ENCODE measurements at places on chromosomes 2 and 18.

- DNase-seq = no peak
Observed at GRCh38 chr2:23488584-23488983, 103.6 kb downstream of the KLHL29 start.

- no peak for DNase-seq
Observed at GRCh38 chr2:206836722-206837121, 71.3 kb downstream of the FASTKD2 start.

- DNase-seq = no peak
Observed at GRCh38 chr2:85238607-85239006, 89.2 kb downstream of the TGOLN2 start.

- no peak for DNase-seq
Observed at GRCh38 chr2:181523756-181524155, 66.6 kb downstream of the ITGA4 start.

- peak; percentile 68 for DNase-seq
Observed at GRCh38 chr2:62787386-62787785, 81.9 kb downstream of the EHBP1 start.

DNA sequence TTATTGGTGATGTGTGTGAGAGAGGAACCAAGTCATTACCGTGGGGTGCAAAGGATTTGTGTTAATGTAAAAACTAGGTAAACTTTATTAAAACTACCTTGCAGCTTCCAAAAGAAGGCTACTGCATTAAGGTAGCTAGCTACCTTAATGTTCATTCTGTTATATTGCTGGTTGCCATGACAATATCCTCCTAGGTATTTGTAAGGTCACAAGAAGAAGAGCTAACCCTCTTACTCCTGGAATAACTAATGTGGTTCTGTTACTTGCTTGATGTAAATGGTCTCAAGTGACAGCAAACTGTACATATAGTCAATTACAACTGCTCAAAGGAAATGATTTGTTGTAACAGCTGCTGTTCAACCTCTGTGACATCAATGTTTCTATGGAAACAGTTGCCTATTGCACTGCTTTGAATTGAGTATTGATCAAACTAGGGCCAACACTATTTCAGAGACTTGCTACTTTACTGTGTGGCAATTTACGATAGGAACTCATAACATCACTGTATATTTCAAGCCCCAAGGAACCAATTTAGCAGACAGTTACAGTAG is 319.8 kb upstream of the HNRNPA3 start:
- no peak for DNase-seq

- no peak for DNase-seq
Observed at GRCh38 chr2:178380763-178381162, 70.2 kb downstream of the PRKRA start.

- no peak for DNase-seq
Observed at GRCh38 chr2:161122772-161123530, 37.3 kb upstream of the TANK start.

DNA sequence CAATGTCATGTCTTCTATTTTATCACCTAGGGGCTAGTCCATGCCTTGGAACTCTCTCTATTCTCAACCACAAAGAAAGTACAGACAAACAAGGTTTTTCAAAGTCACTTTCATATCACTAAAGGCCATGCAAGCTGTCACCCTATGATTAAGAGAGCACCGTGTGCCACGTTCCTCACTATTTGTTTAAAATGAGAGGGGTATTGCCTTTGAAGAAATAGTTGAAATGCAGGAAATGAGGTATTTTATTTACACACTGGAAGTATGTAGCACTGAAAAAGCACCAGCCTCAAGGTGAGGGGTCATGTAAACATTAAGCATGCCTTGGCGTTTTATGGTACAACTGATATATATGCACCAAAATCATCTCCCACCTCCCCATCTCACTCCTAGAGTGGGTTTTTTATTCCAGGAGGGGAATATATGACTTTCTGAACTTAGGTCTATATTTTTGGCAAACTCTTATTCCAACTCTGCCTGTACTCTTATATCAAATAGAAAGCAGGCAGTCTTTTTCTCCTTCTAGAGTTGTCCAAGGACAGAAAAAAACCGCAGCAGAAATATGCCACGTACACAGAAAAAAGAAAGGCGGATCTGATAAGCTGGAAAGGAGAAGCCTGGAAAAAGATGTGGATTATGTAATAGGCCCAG is 53.5 kb downstream of the VSNL1 start:
- DNase-seq = no peak

DNA sequence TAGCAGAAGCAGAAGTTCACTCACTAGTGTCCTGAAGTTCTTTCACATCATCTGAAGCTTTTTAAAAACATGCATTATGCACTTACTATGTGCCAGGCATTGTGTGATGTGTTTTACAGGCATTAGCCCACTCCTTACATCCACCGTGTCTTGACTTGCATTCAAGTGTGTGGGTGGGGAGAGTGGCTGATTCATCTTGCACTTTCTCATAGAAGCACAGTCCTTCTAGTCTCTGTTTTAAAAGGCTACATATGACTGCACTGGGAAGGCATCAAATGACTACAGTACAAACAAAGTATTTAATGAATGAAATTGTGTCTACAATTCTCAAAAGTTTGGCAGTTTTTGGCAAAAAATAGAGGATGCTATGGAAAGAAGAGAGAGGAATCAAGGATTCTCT is 21.6 kb upstream of the DSC3 start:
- no peak for DNase-seq

- peak; percentile 73 for DNase-seq
Observed at GRCh38 chr2:137659616-137660015, 304.7 kb upstream of the HNMT start.

GRCh38 chr18:34847408-34847807 is 137.3 kb downstream of the DTNA start:
- no peak for DNase-seq

DNA sequence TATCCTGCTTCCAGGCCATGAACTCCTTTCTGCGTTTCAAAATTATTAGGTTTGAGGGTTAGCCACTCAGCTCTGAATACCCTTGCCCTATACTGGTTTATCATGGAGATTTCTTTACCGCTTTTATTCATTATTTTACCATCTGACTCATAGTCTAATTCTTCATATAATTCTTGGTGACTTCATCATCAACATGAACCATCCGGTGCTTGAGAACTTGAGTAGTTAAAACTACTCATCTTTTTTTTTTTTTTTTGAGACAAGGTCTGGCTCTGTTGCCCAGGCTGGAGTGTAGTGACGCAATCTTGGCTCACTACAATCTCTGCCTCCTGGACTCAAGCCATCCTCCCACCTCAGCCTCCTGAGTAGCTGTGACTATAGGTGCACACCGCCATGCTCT is 94.2 kb upstream of the LHCGR start:
- no peak for DNase-seq

GRCh38 chr18:5893956-5894610 is 1.2 kb downstream of the TMEM200C start:
- no peak for DNase-seq

DNA sequence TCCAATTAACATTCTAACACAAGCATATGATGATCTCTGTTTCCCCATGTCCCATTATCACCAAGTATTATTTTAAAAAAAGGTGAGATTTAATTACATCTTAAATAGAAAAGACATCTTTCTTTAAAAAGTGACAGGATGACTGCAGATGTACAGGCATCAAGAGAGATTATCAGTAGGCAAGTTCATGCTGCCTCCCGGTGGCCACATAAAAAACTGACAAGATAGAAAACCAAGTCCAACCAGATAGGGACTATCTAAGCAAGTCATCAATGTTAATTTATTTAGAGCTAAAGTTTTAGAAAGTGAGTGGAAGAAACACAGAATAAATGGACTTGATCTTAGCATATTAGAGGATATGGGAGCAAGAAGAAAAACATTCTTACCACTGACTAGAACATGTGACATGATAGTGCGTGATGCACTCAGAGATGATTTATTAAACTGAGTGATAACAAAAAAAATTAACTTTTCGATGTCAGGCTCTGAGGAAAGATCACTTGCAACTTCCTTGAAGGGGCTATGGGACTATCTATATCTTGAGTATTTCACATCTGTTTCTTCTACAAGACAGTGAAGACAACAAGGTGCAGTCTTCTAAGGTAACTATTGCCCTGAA is 5.4 kb upstream of the TDRD15 start:
- DNase-seq = peak; percentile 55

GRCh38 chr2:150859162-150859561 is 371.7 kb upstream of the RND3 start:
- no peak for DNase-seq

DNA sequence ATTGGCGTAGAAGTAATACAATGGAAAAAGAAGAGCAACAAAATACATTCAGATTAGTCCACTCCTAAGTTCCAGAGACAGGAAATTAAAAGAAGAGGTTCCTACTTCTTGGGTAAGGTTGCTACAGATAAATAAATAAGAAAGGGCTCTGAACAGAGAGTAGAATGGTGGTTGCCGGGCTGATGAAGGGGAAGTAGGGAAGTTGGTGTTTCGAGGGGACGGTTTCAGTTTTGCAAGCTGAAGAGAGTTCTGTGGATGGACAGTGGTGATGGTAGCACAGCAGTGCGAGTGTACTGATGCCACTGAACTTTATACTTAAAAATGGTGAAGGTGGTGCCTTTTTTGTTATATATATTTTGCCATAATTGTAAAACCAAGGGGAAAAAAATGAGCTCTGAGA is 48.2 kb downstream of the CABYR start:
- DNase-seq = no peak

DNA sequence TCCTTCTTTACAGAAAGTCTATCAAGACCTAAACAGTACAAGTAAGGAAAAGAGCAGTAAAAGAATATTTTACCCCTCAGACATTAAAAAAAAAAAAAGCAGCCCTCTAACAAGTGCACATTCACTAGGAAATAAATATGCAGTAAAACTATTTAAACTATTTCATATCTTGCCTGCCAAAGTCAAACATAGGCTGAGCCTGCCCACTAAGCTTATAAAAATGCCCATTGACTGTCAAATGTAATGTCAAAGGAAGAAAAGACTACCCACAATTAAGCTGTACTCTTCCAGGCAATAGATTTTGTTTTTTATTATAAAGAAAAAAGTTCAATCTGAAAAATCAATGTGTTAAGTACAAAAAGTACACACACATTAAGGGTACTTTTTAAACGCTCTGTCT is 11.8 kb downstream of the ALS2 start:
- DNase-seq = no peak

- DNase-seq = no peak
Observed at GRCh38 chr2:233407771-233408181, 53.5 kb downstream of the DGKD start.

- DNase-seq = no peak
Observed at GRCh38 chr2:204695506-204695905, 150.2 kb downstream of the PARD3B start.

Data from NCI-H1694 treated with DMSO at 0.1 percent for 48 hours (cell line).